ENCODE measurements at places on chromosomes 7 and 10.

DNA sequence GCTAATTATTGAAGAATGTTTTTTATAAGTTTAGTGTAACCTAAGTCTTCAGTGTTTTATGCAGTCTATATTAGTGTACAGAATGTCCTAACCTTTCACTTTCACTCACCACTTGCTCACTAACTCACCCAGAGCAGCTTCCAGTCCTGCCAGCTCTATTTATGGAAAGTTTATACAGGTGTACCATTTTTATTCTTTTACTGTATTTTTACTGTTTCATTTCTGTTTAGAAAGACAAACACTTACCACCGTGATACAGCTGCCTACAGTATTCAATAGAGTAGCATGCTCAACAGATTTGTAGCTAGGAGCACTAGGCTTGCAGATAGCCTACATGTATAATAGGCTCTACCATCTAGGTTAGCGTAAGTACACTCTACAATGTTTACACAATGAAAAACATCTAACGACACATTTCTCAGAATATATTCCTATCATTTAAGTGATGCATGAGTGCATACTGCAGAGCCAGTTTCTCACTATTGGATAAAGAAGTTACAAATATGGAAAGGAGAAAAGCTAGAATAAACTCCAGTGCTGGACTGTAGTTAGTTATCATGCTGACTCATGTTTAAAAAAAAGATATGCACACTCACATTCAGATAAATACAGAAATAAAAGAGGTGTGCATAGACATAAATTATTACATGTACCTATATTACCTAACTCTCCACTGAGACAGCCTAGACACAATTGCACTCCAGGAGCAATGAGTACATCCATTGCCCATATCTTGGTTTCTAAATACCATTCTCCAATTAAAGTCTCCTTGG lies 30.4 kb downstream of the STEAP1B start:
- DNase-seq, result no peak

DNA sequence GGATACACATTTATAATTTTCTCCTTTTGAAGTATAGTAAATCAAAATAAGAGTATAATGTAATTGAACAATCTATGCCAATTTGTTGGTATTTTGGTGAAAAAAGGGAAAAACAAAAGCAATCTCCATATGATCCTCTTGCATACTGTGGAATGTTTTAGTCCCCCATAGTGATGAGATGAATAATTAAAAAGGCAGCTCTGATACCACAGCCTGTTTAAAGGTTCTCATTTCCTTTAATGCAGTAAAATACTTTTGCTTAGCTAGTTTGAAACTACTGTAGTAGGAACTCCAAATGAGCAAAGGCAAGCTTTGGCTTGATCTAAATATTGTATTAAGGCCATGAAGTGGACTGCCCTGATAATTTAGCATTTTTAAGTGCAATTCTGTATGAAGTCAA lies 77.6 kb downstream of the VTI1A start:
- no peak for DNase-seq

DNA sequence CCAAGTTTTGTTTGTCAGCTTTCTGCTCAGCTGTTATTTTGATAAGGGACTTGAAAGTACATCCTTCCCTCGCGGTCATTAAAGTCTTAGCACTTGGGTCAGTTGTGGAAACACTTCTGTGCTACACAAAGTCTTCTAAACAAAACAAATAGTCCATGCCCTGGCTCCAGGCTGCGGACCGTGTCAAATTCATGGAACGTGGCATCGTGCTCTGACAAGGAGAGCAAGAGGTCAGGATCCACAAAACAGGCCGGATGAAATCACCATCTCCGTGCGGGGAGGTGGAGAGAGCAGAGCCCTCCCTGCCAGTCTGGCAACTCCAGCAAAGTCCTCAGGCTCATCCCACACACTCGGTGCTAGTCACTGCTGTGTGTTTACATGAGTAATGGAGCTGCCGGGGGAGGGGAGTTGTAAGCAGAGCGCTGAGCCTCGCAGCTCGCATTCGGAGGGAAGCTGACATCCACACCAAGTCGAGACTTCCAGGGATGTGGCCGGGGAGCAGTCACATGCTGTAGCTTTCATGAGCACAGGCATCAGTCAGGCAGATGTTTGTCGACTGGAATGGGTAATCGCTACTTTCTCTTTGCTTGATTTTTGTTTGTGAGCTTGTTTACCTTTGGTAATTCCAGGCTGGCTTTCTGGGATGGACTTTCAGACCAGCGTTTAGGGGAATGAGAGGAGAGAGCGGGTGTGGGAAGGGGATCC lies 147.6 kb downstream of the ARID5B start:
- DNase-seq, result peak; percentile 66

DNA sequence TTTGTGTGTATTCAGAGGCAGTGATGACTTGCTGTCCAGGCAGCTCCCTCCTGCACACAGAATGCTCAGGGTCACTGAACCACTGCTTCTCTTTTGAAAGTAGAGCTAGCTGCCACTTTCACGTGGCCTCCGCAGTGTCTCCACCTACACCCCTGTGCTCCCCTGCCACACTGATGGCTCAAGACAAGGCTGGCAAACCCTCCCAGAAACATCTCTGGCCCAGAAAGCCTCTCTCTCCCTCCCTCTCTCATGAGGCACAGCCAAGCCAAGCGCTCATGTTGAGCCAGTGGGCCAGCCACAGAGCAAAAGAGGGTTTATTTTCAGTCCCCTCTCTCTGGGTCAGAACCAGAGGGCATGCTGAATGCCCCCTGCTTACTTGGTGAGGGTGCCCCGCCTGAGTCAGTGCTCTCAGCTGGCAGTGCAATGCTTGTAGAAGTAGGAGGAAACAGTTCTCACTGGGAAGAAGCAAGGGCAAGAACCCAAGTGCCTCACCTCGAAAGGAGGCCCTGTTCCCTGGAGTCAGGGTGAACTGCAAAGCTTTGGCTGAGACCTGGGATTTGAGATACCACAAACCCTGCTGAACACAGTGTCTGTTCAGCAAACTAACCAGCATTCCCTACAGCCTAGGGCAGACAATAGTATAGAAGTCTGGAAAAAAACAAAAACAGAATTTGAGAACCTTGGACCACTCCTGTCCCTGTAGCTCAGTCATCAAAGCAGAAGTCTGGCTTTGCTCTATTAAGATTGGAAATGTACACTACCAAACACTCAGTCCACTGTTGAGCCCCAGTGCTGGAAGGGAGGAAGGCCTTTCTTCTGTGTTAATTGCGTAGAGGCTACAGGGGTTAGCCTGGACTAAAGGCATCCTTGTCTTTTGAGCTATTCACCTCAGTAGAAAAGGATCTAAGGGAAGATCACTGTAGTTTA lies 15.8 kb downstream of the SCD start:
- no peak for DNase-seq

DNA sequence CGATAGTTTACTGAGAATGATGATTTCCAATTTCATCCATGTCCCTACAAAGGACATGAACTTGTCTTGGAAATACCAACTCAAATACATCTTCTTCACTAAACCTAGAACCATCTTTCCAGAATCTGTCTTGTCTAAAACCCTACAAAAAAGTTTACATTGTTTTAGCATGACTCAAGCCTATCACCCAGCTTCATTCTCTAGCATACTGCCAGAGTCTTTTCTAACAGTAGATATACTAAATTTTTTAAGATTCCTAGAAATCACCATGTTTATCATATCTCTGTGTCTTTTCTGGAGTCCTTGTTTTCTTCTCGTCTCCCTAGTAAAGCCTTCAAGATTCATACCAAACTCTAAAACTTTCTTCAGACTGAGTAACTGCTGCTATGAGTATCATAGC lies 129.7 kb downstream of the SEMA3E start:
- no peak for DNase-seq

DNA sequence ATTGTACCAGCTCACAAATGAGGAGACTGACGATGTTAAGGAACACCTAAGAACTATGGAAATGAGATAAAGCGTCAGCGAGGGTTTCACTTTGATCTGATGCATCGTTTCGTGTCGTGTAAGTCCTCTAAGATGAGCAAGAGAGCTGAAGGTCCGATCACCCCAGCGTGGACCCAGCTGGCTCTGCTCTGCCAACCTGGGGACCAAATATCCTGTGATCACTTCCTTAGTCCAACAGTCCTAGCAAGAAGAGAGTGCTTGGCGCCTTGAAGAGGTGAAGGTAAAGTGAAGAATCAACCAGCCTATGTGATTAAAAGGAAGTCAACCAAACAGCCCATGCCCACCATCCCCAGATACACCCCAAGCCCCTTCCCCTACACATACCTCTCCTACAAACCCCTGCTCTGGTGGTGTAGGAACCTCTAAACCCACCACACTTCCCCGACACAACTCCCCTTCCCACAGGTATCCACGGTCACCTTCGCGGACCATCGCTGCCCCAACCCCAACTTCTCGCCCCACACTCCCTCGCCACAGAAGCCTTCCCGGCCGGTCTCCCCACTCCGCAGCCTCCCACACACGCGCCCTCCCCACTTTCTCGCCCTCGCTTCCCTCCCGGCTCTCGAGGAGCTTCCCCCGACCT lies 722 bp downstream of the UPF2 start:
- peak; percentile 32 for DNase-seq

DNA sequence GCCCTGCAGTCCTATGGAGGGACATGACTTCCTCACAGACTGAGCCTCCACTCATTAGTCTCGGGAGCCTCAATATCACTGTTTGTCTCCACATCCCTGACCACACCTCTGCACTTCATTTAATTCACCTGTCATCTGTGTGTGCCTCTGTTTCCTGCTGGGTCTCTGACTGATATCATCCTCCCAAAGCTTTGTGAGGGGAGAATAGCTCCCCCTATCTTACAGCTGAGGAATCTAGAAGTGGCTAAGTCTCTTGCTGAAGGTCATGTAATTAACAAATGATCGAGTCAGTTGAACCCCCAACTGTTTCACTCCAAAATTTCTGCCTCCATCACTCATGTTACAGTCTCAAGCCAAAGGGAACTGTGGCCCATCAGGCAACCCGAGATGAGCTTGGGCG lies 5.5 kb upstream of the CPXM2 start:
- no peak for DNase-seq

- no peak for DNase-seq
Measured at GRCh38 chr10:29610876-29611647, 23.7 kb downstream of the SVIL start.

- no peak for DNase-seq
Measured at GRCh38 chr7:73451780-73452398, 18.3 kb downstream of the FZD9 start.

- no peak for DNase-seq
Measured at GRCh38 chr10:61869774-61870525, 31.5 kb upstream of the ARID5B start.

DNA sequence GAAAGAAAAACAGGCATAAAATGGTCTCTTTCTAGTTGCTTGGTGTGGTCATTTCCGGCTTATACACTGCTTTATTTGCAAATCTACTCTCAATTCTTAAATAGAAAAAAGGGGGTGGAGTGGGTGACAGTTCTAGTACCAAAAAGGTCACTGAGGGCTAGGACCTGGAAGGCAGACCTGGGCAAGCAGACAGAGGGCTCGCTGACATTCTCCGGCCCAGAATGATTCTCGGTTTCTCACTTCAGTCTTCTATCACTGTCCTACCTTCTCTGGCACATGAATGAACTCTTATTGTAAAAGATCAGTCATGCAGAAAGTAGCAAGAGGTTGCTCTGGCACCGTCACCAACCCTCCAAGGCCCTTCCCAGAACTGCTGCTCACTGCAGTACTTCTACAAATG lies 54.0 kb downstream of the MALSU1 start:
- no peak for DNase-seq

- no peak for DNase-seq
Measured at GRCh38 chr10:103199488-103199887, 6.4 kb upstream of the NT5C2 start.

DNA sequence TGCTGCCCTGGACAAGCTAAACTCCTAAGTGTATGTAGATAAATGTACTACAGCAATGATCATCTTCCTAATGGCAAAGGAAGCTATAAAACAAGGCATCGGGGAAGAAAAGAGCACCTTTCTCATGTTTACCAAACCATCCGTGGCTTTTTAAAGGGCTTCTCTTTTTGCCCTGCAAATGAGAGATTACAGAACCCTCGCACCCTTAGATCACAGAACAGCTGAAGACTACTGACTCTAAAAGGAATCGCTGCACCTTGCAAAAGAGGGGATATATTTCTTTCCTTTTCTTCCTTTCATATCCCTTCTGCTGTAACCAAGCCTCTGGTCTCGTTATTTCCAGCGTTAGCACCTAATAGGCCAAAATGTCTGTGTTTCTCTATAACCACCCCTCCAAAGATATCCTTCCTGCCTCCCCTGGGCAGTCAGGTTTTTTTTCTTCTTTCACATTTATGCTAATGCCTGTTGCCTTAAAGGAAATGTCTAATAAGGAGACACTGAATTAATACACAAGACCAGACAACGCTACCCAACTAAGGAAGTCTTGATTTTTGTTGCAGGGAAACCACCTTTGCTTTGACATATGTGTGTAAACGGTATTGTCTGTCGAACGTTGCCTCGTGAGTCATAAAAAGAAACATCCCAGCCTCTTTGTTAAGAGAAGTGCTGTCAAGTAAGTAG lies 10.5 kb downstream of the ST8SIA6 start:
- no peak for DNase-seq

DNA sequence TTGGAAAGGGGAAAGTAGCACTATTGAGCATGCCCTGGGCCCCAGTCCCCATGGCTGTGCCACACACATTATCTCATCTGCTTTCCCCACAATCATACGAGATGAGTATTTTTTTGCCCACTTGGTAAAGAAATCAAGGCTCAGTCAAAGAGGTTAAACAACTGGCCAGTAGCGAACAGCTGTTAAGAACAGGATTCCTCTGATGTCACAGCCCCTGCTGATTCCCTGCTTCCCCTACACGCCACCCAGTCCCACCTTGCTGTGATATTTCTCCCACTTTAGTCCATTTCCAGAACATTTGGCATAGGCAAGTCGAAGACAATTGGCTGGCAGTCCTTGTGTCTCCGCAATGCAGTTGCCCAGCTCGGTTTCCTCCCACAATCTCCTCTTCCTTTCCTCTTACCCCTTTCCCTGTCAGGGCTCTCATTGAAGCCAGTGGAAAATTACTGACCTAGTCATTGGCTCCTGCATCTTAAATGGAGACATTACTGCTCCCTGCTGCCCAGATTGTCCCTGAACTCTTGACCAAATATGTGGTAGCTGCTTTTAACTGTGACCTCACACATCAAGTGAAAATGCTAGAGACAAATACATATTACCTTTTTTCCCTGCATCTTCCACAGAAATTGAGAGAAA lies 56.5 kb upstream of the EEPD1 start:
- no peak for DNase-seq

GRCh38 chr7:131057015-131057793 lies 270.5 kb upstream of the MKLN1 start:
- no peak for DNase-seq

DNA sequence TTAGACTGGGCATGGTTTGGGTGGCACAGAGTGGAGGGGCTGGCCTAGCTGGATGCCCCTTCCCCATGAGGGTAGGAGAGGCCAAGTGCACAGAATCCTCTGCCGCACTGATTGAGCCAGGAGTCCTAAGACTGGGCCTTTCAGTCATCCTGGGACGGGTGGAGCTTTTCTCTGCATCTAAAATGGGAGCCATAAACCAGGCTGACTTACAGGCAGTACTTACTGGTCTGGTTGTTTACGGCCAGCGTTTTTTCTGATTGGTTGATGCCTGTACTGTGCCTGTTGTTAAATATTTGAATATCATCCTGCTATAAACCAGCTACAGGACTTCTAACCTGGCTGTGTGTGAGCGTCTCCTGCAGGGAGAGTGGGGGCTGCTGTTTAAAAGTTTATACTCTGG lies 107.8 kb downstream of the CDH23 start:
- no peak for DNase-seq

GRCh38 chr7:156661637-156662036 lies 21.1 kb downstream of the RNF32 start:
- DNase-seq, result no peak

Measured in stimulated activated CD4-positive, alpha-beta T cell treated with anti-CD3 and anti-CD28 coated beads, Interleukin-12 subunit alpha, Interleukin-12 subunit beta, amount 100 ng/mL, for 24 hours (primary cell).